CD8-positive, alpha-beta memory T cell (primary cell): ENCODE measurements at places on chromosomes 16 and 17.

DNA sequence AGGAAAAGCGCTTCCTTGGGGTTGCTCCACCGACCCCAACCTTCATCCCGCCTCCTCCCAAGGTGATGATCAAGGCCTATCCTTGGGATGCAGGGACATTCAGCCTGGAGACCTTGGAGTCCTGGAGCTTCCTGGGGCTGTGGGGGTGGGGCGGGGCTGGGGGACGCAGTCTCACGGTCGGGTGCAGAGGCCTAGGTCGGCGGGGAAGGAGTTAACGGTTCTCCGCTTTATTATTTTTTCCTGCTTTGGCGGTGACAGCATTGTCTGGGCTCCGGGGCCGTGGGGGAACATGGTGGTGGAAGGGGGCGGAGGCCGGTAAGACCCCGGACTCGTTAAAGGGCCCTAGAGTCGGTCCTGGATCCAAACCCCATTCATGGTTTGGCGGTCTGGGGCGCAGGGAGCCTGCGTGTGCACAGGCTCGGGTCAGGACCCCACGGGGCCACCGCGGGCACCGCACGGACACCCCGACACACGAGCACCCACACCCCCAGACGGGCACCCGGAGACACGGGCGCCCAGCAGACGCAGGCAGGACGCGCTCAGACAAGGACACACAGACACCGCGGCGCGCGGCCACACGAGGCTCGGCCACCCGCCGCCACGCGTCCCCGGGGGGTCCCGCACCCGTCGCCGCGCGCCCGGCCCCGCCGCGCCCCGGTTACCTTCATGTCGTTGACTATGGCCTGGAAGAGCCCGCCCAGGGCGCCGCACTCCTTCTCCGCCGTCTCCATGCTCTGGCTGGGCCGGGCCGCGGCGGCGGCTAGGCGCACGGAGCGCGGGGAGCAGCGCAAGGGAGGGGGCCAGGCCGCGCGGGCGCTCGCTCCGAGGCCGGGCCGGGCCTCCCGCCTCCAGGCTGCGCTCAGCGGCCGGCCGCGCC, 554 bp downstream of the MTSS2 start:
- no peak for DNase-seq

DNA sequence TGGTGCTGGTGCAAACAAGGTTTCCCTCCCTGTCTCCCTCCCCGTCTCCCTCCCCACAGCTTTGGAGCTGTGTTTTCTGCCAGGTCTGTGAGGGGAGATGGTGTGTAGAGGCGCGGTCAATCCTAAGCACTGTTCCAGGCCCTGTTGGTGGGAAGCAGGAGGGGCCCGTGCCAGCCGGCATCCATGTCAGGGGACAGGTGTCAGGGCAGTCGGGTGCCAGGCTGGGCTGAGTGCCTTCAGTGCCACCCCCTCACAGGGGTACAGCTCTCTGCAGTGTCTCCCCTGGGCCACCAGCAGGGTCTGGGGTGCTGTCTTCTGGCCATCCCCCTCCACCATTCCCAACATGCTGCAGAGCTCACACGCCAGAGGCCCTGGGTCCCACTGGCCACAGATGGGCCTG, 73.6 kb downstream of the KLHDC4 start:
- DNase-seq: no peak

- peak; percentile 79 for DNase-seq
These were observed 3.7 kb downstream of the NOL3 start for GRCh38 chr16:67173808-67174705.

DNA sequence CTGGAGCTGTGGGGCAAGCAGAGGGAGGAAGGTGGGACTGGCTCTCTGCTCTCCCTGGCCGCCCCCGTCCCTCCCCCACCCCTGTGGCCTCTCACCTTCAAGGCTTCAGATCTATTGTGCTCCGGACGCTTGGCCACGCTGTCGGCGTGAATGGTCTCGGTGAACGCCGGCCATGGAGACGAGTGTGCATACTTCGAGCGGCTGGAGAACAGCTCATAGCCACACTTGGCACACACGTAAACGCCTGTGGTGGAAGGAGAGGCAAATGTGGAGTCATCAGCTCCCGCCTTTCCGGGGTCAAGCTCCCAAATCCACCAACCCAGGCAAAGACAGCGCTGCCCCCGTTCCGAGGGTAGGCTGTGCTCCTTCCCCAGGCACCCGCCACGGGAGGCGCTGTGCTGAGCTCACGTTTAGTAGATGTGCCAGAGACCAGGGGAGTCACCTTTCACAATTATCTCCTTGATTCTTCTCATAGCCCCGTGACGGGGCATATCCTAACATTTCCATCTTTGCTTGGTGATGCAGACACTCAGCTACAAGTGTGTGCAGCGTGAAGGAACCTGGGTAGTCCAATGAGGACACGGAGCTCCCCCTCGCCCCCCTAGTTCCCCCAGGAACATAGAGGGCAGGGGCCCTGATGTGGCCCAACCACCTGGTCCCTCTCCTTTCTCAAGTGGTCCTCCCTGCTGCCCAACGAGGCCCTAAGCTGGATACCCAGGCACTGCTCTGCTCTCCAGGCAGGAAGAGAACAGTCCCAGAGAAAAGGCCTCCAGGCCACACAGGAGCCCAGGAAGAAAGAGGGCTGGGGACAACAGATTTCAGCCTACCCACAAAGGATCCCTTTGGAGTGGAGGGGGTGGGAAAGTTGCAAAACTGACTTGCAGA, 1.6 kb downstream of the MSRB1 start:
- no peak for DNase-seq

GRCh38 chr17:63247706-63248105, 198.4 kb downstream of the CYB561 start:
- DNase-seq: no peak

GRCh38 chr17:49093131-49093530, 39.4 kb upstream of the B4GALNT2 start:
- DNase-seq: no peak
